ENCODE measurements at places on chromosomes 2 and 18.

- H3K36me3 ChIP-seq = no peaks in the 10 kb centered on the region
- H3K27me3 ChIP-seq = no peaks in the 10 kb centered on the region
- DNase-seq = no peak
- no peak overlapping the region for H3K27ac ChIP-seq
- peaks cover 45% of the 10 kb centered on the region for H3K4me1 ChIP-seq
These were observed 20.1 kb downstream of the ARL4C start for GRCh38 chr2:234476766-234477165.

DNA sequence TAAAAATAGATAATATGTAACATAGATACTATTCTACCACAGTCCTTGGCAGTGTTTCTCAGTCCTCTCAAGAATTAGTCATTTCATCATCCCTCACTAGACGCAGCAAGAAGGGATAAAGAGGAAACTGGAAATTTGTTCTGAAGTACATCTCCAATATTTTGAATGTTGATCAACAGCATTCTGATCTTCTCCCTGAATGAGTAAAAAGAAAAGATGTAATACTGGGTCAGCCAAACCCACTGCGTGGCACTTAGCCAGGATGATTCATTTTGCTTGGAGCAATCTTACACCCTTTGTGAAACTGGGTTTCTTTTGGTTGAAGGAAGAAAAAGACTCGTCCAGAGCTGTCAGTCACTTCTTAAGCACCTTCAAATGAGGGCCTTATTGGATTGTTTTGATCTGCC lies 54.1 kb downstream of the TAF1B start:
- H3K4me3 ChIP-seq = no peak overlapping the region
- no peaks in the 10 kb centered on the region for H3K27me3 ChIP-seq
- no peak for DNase-seq
- no peak overlapping the region for H3K27ac ChIP-seq
- peaks cover under 1% of the 10 kb centered on the region for H3K36me3 ChIP-seq
- H3K4me1 ChIP-seq = peaks cover 25% of the 10 kb centered on the region

DNA sequence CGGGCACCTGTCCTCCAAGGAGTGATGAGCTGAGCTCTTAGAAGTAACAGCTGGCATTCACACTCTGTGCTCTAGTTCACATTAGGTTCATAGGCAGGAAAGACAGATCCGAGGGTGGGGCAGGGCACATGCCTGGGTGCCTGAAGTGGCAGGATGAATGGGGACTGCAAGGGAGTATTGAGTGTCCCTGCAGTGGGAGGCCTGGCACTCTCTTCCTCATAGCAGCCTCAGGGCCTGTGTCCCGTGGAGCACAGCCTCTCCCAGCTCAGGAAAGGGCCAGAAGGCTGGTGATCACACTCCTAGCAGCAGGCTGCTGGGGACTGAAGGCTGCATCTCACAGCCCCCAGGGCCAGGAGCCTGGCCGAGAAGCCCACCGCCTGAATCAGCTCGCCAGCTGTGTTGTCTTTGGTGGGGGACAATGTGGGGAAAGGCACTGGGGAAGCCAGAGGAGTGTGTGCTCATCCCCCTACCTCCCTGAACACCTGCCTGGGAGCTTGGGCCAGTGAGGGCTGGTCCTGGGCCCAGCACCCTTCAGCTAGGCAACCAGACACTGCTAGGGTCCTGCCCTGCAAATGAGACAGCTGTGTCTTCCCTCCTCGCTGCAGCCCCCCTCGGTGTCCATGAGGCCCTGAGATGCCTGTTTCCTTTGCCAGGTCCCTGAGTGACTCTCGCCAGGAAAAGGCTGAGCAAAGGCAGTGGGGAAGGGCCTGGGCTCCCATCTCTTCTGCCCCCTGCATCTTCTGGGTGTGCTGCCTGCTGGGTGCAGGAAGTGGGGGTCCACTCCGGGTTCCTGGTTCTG lies 48.2 kb upstream of the HS6ST1 start:
- no peaks in the 10 kb centered on the region for H3K27me3 ChIP-seq
- no peak for DNase-seq
- H3K36me3 ChIP-seq = no peaks in the 10 kb centered on the region
- H3K27ac ChIP-seq = no peak overlapping the region
- no peaks in the 10 kb centered on the region for H3K4me1 ChIP-seq

GRCh38 chr2:217733461-217733860 lies 269.3 kb downstream of the TNS1 start:
- no peak for DNase-seq
- H3K4me3 ChIP-seq = no peak overlapping the region
- no peaks in the 10 kb centered on the region for H3K36me3 ChIP-seq
- no peaks in the 10 kb centered on the region for H3K27me3 ChIP-seq
- no peaks in the 10 kb centered on the region for H3K4me1 ChIP-seq

- no peak overlapping the region for H3K27ac ChIP-seq
- peaks cover 29% of the 10 kb centered on the region for H3K4me1 ChIP-seq
- no peaks in the 10 kb centered on the region for H3K27me3 ChIP-seq
- no peaks in the 10 kb centered on the region for H3K36me3 ChIP-seq
- no peak for DNase-seq
These were observed 57.6 kb upstream of the IL1RL1 start for GRCh38 chr2:102253753-102254150.

DNA sequence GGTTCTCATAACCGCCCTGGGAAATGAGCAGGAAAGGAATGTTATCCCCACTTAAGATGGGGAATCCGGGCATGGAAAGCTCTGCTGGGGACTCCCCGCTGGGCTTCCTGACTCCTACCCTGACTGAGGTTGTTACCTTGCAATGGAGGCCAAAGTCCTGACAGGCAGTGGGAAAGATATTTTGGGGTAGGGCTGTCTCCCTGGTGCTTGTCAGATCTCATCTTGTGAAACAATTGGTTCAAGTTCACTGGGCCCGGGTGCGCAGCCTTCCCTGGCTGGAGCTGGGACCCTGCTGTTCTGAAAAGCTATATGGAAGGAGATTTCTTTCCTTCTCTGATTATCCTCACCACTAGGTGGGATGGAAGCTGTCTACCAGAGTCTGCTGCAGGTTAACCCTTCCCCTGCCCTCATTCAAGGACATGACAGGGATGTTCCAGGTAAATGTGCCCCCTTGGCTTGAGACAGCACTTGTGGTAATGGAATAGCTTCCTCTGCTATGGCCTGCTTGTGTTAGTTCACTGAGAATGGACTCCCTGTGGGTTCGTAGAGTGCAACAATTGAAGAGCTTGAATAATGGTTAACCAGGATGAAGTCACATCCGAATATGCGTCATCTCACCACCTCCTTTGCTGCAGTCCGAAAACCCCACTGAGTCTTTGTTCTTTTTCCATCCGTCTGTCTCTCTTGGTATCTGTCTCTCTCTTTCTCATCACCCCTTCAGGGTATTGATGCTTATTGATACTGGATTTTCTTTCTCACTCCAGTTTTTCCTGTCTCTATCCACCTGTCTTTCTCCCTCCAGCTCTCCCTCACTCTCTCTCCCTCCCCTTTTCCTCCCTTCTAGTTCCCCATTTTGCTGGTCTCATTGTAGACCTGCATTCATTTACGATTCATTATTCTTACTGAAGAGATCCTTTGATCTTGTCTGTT lies 67.8 kb upstream of the EPAS1 start:
- H3K36me3 ChIP-seq = no peaks in the 10 kb centered on the region
- peak overlapping the region; percentile 29 for H3K27ac ChIP-seq
- peak overlapping the region; percentile 21 for H3K4me3 ChIP-seq
- H3K4me1 ChIP-seq = peaks cover 22% of the 10 kb centered on the region

All from CD4-positive, CD25-positive, alpha-beta regulatory T cell (primary cell).